ENCODE measurements at places on chromosomes 12 and 14. TPM values are rescaled to one million over a fixed set of nuclear protein-coding genes. Genes with fewer than 3 reads are reported as not detected.

OR4K1 gene
- total RNA-seq: not detected

NANOG gene
- 330 TPM for total RNA-seq

PLA2G1B gene
- total RNA-seq: 1.8 TPM

ANO2 gene
- total RNA-seq: 4.0 TPM

FSCB gene
- not detected for total RNA-seq

Data from WTC11 (cell line).